ENCODE measurements at places on chromosomes 12 and 14.

GRCh38 chr12:50252977-50253602 is 30.2 kb downstream of the LIMA1 start:
- DNase-seq = no peak

DNA sequence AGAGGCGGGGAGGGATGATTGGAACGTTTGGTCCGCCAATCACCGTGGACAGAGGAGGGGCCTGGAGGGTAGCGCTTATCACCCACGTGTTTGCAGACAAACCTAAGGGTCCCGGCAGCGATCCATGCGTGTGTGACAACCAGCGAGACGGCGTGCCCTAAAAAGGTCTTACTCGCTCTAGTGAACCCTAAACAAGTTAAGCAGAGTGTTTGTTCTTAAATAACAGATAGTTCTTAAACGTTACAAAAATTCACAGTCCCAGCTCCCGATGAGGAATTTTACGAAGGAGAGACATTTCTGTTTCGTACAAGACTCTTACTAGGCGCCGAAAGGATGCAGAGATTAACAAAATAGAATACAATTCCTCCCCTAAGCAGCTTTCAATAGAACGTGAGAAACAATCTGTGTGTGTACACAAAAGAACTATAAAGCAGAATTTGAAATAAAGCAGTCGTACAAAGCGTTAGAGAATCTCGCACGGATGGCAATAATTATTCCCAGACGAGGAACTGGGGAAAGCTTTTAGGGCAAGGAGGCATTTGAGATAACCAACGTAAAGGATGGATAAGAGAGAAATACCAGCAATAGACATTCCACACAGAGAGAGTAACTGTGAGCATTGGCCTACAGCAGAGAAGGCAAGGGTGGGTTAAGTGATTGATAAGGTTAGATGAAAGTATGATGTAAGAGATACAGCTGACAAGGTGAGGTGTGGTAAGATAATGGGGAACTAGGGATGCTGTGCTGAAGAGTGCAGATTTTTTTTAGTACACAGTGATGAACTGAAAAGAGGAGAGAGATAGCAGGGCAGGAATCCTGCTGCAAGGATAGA is 831 bp upstream of the RPS6KA5 start:
- no peak for DNase-seq

GRCh38 chr14:71590131-71590530 is 342.1 kb upstream of the RGS6 start:
- DNase-seq = no peak

GRCh38 chr14:34081576-34082136 is 130.8 kb upstream of the EGLN3 start:
- no peak for DNase-seq

GRCh38 chr12:116922194-116922897 is 11.6 kb downstream of the FBXW8 start:
- DNase-seq = no peak

DNA sequence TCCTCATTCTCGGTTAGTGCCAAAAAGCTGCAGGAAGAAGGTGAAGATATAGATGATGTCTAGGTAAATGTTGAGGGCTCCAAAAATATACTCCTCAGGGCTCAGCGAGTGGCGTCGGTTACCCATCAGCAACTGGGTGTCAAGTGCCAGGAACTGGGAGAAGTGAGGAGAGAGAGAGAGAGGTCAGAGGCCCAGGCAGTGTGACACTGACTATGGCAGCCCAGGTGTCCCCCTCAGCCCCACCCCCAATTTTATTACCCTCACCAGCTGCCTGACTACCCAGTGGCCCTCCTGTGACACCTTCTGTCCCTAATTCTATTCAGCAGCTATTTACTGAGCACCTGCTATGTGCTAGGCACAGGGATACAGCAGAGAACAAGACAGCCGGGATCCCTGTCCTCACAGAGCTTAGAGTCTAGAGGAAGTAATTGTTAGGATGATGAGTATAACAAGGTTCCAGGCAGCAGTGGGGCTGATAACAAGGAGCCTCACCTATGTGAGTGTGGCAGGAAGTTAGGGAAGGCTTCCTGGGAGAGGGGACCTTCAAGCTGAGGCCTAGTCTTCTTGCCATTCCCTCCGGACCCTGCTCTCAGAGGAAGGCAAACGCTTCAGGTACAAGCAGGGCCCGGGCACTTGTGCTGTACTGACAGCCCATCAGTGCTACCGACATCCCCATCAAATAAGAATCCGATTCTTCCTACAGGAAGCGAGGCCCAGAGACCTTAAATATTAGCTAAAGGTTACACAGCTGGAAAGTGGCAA is 27.8 kb upstream of the BCDIN3D start:
- DNase-seq = no peak

DNA sequence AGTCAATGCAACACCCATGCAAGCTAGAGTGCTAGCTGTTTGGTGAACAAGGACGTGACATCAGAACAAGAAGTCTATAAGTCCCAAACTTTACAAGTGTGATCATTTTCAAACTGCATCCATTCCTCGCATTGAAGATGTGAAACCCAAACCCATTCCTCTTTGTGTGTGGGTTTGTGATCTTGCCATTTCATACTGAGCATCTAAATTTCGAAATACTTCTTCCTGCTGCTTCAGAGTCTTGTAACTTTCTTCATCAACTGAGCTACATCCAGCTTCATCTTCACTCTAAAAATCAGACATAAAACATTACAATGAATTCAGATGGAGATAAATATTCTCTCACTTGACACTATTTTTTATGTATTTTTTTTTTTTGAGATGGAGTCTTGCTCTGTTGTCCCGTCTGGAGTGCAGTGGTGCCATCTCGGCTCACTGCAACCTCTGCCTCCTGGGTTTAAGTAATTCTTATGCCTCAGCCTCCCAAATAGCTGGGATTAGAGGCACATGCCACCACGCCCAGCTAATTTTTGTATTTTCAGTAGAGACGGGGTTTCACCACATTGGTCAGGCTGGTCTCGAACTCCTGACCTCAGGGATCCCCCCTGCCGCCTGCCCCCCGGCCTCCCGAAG is 4.8 kb upstream of the ZCCHC8 start:
- no peak for DNase-seq

DNA sequence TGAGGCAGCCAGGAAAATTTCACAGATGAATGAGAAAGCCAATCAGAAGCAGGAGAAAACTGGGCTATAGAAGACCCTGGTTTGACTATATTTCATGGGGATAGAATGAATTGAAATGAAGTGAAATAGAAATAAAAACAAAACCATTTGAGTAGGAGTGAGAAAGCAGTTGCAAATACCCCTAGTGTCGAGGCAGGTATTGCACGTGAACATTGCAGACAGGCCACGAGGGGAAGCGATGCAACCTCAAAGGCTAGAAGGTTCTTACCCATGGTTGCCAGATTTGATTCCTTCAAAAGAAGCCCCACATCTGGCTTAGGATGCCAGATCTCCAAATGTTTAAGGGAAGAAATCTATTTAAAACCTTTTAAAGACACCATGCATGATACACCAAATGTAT is 648.9 kb downstream of the VRK1 start:
- DNase-seq = no peak

GRCh38 chr14:21891921-21892320 is 218.3 kb upstream of the OR4E1 start:
- DNase-seq = no peak

DNA sequence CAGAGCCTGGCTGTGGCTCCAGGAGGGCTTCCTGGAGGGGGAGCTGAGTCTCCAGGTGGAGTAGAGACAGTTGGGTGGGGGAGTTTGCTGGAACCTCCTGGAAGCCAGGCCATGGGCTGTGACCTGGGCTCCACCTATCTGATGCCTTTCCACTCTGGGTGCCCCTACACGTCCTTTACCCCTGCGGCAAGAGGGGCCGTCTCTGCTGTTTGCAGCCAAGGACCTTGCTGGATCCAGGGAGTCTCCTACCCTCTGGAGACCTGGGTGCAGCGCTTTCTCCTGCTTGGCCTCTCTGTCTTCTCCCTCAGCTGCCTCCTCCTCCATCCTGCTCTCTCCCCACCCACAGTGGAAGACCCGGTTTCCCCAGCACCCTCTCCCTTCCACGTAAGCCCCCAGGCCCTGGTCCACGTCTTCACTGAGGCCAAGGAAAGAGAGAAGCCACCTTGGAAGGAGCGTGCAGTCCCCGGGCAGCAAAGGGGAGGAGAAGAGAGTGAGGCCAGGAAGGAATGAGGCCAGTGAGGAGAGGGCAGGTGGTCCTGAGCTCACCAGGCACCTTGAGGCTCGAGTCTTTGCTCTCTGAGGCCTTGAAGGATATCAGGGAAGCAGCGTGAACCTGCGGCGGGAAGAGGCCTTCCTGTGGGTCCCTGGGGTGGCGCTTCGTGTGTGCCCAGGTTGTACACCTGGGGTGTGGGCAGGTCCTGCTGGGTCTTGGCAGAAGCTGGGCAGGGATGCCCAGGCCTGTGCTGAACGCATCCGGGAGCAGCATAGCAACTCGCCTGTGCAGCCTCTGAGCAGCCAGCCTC is 294.3 kb upstream of the RTL1 start:
- no peak for DNase-seq

DNA sequence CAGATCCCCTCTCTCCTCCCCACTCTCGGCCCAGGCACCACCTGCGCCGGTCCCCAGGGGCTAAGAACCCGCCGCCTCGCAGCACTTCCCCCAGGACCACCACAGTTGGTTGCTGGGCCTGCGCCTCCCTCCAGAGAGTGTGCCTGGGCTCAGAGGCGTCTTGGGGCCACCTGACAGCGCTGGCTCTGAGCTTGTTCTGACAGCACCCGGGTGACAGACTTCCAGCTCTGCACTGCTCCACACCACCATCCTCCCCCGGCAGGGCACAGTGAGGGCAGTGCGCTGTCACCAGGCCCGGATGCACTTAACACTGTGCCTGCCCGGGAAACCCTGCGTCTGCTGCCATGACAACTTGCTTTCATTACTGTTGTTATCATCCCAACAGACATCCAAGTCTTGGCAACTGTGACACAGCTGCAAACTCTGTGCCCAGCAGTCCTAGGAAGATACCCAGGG is 6.6 kb downstream of the BRF1 start:
- peak; percentile 57 for DNase-seq

GRCh38 chr12:68233498-68233897 is 7.9 kb upstream of the IL26 start:
- DNase-seq = no peak

GRCh38 chr14:22152903-22153302 is 436.1 kb downstream of the DAD1 start:
- DNase-seq = no peak

GRCh38 chr14:56027916-56028712 is 90.1 kb upstream of the PELI2 start:
- DNase-seq = no peak

DNA sequence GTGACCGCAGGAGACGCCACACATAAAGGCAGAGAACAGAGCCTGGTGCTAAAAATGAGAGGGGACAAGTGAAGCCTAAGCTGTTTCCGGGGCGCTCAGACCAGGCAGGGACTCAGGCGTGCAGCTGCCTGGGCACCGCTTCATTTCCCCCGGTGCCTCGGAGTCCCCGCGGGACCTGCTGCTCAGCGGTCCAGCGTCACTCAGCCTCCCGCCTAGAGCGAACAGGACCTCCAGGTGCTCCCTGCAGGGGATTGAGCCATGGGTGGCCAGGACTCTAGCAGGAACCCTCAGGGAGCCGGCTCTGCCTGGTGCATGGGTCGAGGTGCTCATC is 31.0 kb downstream of the CCDC85C start:
- DNase-seq = no peak

- no peak for DNase-seq
Measured at GRCh38 chr12:87509237-87509820, 519.9 kb downstream of the C12orf50 start.

DNA sequence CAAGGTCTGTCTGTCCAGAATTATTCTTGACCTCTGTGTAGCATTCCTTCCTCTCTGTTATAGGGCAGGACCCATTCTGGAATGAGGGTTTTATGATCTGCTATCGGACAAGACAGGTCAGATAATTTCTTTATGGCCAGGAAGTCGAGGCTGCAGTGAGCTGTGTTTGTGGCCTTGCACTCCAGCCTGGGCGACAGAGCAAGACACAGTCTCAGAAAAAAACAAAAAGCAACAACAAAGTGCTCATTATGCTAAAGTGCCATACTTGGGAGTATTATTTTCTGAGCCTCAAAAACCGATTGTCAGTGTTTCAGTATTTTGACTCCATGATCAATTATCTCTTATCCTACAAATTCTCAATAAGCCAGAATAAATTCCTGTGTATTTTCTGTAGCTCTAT is 4.1 kb downstream of the CIPC start:
- no peak for DNase-seq

GRCh38 chr14:88424573-88424972 is 39.1 kb downstream of the SPATA7 start:
- DNase-seq = no peak

GRCh38 chr14:49512571-49512970 is 73.6 kb downstream of the RPS29 start:
- DNase-seq = no peak

DNA sequence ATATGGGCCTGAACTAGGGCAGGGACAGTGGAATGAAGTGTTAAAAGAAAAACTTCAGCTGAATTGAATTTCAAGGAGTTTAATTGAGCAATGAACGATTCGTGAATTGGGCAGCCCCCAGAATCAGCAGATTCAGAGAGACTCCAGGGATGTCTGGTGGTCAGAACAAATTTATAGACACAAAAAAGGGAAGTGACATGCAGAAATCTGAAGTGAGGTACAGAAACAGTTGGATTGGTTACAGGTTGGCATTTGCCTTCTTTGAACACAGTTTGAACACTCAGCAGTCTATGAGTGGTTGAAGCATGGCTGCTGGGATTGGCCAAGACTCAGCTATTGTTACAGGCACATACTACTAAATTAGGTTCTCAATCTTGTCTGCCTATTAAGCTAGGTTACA is 9.7 kb upstream of the TBPL2 start:
- no peak for DNase-seq

DNA sequence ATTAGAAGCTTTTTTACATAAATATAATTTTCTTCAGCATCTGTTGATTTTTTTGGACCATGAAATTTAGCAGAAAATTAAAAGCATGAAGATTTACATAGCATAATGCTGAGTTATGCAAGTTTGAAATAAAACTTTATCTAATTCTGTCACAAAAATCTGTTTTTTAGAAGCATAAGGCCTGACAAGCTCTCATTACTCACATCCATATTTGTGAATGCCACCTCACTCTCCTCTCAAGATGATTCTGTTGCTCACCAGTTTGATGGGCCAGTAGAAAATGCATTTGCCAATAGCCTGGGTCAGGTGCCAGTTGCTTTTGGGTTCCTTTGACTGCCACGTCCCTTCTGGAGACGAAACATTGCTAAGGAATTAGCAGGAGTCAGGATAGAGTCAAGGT is 181.5 kb upstream of the ATP2B1 start:
- DNase-seq = no peak

Data from naive thymus-derived CD8-positive, alpha-beta T cell (primary cell).